Stimulated activated CD8-positive, alpha-beta memory T cell treated with anti-CD3 and anti-CD28 coated beads, Interleukin-15, amount 100 ng/mL, for 4 hours (primary cell): ENCODE measurements at places on chromosomes 5 and 9.

GRCh38 chr5:34452170-34452828 lies 203.8 kb upstream of the RAI14 start:
- no peak for DNase-seq

- no peak for DNase-seq
These were observed 21.4 kb downstream of the PTPN3 start for GRCh38 chr9:109476642-109477257.

DNA sequence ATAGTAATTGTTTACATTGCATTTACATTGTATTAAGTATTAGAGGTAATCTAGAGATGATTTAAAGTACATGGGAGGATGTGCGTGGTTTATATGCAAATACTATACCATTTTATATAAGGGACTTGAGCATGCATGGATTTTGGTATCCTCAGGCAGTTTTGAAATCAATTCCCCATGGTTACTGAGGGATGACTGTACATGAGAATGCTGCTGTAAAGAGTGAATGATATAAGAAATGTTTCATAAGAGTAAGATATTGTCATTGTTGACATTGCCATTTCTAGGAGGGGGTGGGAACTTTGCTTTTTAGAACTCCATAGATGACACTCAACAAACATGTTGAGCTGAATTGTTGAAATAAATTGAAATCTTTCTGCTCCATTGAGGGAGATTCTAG lies 185.0 kb downstream of the SEMA6A start:
- no peak for DNase-seq

GRCh38 chr9:112864403-112864802 lies 26.3 kb downstream of the SLC46A2 start:
- DNase-seq = no peak
